Activated effector memory CD4-positive, alpha-beta T cell treated with Interleukin-2 at 50 U/mL for 16 hours (primary cell): ENCODE measurements at places on chromosomes 11 and 22.

DNA sequence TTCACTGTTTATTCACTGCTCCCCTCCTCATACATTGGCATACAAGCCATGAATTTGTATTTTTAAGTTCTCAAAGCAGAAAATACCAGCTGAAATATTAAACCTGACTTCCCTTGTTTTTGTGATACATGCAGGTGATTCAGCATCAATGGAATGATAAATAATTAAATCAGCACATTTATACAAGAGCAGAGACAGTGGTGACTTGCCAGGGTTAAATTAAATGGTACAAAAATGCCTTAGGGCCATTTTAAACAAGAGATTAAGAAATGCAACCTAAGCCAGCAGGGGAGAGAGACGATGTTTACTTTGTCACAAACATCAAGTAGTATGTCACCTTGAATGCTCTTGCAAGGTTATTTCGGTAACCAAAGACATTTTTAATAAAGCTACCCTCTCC is 95.9 kb upstream of the DDI1 start:
- no peak for DNase-seq

GRCh38 chr22:49238181-49239141 is 589.2 kb downstream of the BRD1 start:
- no peak for DNase-seq

- no peak for DNase-seq
These were observed 642 bp downstream of the NAA40 start for GRCh38 chr11:63939397-63939891.

DNA sequence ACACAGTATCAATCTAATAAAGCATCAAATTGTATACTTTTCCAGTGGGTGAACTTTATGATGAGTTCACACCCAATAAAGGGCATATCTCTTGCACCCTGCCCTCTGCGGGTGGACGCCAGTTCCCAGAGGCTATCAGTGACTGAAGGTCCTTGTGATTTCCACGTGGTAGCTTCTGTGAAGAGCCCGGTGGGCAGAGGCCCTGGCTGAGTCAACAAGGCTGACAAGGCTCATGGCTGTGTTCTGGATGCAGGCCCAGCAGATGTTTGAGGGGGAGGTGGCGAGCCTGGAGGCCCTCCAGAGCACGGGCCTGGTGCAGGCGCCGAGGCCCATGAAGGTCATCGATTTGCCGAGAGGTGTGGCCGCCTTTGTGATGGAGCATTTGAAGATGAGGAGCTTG is 71.4 kb downstream of the PIWIL3 start:
- DNase-seq, result no peak

- no peak for DNase-seq
These were observed 211.7 kb downstream of the NAV2 start for GRCh38 chr11:19924311-19924710.

DNA sequence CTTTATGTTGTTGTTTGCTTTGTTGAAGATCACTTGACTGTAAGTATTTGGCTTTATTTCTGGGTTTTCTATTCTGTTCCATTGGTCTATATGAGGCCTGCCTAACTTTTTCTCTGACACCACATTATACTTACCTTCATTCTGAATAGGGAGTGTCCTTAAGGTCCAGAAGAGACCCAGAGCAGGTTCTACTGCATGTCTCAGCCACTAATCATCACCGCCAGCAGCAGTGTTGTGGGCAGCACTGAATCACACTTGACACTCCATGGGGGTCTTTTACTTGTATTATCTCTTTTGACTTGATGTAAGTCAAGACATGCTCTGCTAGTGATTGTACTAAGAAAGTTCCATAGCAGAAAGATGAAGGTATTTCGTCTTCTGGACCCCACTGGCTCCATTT is 274.9 kb downstream of the TENM4 start:
- no peak for DNase-seq

DNA sequence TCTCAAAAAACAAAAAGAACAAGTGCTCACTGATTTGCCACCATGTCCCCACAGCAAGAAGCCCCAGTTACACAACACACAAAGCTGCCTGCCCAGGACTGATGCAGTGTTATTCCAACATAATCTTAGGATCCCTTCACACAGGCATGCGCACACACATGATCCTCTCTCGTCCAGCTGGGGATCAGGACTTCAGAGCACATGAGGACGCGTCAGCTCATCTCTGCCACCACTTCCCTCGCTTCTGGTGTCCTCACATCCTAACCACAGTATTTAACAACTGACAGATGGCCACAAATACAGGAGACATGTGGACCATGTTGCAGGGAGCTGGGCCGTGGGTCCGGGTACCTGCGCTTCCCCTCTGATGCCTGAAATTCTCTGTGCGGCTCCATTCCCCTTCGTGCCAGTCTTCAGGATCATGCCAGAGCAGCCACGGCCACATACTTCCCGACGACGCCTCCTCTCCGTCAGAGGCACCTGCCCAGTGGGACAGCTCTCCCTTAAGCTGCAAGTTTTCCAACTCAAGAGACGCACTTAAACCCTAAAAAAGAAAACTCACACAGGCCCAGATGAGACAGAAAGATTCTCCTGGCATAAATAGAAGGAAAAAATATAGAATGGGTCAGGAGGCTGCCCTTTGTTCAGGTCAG is 68.3 kb downstream of the PACSIN2 start:
- DNase-seq, result no peak

DNA sequence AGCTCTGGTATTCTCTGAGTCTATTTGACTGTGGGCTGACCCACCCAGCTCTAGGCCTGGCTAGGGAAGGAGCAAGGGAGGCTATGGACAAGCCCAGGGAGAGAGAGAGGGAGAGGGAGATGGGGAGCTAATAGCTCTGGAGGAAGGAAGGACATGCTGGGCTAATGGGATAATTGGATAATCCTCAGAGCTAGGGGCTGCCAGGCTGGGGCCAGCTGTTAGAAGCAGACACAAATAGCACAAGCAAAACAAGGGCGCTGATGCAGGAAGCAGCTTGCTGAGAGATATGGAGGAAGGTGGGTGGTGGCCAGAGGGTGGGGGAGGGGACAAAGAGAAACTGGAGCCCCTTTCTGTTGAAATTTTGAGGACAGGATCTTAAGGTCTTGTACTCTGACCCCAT is 23.2 kb downstream of the ADORA2A start:
- no peak for DNase-seq

DNA sequence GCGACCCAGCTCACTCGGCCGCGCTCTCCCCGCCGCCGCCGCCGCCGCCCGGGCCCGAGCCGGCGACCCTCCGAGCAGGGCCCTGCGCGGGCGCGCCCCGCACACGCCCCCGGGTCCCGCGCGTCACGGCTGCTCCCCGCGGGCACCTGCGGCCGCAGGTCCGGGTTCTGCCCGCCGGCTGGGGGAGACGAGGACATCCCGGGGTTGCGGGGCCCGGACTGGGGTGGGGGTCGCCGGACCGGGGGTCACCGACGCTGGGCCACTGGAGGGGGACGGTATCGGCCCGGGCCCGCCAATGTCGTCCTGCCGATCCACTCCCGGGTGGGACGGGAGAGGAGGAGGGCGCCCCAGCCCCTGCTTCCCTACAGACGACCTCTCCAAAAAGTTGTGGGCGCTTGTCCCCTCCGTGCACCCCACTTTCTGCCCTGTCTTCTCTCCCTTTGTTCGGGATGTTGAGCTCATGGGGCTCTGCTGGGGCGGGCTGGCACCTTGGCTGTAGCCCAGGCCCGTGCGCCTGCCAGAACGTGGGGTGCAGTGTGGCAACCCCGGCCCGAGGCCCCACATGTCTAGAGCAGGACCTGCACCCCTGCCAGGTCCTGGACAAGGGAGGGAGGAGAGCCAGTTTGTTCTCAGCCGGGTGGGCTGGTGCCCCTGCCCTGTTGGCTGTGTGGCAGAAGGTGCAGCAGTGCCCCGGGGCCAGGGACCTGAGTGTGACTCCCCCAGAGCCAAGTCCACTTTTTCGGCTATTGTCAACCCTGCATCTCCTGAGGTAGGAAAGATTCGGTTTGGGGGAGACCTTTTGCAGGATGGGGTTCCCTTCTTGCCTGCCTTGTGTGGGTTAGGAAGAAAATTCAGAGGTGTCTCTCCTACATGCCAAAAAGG is 40.2 kb upstream of the CELSR1 start:
- DNase-seq, result no peak

GRCh38 chr11:804599-804964 is 449 bp downstream of the PIDD1 start:
- no peak for DNase-seq

GRCh38 chr11:57370251-57370650 is 10.7 kb downstream of the PRG3 start:
- DNase-seq, result no peak

DNA sequence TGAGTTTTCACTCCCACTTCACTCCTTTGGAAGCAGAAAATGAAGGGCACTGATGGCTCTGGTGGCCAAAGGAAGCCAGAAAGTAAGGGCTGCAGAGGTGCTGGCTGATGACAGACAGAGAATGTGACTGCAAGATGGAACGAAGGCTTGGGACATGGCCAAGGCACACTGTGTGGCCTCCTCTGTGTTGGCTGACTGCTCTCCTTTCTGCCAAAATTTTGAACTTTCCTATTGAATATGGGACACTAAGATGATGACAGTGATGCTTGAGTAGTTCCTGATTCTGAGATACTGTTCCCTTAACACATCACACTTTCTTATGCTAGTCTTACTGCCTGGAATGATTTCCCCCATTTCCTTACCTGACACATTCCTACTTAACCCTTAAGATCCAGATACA is 156.4 kb downstream of the SWAP70 start:
- DNase-seq, result no peak

DNA sequence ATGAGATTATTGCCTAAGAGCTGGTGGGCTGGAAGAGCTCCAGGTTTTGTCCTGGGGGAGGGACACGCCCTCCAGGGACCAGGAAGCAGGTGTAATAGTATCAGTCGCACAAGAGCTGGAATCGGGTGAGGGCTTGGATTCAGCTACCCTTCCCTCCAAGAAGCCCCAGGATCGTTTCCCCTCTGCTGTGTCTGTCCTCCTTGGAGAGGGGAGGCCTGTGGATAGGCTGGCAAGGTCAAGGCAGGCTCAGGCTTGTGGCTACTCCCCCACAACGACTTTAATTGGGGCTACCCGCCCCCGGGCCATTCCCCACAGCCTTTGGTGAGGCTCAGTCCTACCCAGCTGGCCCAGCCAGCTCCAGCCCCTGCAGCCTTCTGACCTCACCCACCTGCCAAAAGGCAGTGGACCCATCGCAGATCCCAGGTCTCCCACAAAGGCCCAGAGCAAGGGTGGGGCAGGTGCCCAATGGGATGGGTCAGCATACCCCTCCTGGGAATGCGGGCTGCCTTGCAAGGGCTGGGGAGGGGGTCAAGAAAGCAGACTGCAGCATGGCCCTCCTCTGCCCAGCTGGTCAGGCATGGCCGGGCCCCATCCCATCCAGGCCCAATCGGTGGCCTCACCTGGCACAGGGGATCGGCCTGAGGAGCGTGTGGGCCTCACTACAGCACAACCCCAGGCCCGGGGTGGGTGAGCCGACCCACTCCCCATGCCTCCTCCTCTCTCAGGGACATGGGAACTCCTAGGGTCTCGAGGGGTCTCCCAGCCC is 1.0 kb downstream of the CTSD start:
- no peak for DNase-seq

DNA sequence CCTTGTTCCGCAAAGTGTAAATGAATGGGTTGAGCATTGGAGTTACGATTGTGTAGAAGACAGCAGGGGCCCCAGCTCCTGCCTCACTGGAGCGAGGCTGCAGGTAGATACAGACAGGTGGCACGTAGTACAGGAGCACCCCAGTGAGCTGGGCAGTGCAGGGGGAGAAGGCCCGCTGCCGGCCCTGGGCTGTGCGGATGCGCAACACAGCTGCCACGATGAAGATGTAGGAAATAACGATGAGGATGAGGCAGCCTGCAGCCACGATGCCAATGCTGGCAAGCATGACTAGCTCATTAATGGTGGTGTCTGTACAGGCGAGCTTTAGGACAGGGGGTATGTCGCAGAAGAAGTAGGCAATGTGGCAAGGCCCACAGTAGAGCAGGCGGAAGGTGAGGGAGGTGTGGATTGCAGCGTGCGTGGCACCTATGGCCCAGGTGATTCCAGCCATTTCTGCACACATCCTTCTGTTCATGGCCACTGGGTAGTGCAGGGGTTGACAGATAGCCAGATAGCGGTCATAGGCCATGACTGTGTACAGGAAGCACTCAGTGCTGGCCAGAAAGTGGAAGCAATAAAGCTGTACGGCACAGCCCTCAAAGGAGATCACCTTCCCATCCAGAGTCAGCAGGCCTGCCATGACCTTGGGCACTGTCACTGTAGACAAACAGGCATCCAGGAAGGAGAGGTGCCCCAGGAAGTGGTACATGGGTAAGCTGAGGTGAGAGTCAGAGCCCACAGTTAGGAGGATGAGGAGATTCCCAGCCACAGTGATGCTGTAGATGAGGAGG is 616 bp downstream of the OR10S1 start:
- DNase-seq, result no peak

DNA sequence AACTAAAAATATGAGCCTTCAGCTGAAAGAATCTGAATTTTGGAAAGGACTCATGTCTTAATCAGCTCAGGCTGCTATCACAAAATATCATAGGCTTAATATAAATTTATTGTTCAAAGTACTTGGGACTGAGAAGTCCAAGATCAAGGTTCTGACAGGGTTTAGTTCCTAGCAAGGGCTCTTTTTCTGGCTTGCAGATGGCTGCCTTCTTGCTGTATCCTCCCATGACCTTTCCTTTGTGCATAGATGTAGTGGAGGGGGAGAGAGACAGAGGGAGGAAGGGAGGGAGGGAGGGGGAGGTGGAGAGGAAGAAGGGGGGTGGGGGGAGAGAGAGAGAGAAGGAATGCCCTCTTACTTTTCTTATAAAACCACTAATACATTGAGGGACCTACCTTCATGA is 306.8 kb upstream of the DDI1 start:
- no peak for DNase-seq
